Motor neuron (in vitro differentiated cells): ENCODE measurements at places on chromosomes 5 and 9. TPM values are rescaled to one million over a fixed set of nuclear protein-coding genes. Genes with fewer than 3 reads are reported as not detected.

DNA sequence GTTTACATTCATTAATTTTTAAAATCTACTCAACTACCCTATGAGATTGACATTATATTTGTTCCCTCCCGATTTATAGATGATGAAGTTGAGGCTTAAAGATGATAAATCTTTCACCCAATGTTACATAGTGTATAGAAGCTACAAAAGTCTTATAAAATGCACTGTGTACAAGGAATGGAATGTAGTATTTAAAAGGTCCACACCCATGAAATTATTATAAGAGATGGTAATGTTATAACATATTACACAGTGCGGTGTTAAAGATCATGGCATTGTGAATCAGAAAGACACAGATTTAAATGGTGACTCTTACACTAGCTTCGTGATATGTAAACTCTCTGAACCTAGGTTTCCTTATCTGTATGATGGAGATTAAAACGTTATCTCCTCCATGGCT lies 141.6 kb upstream of the CHD1 start:
- no peak for ATAC-seq

- peak; percentile 30 for ATAC-seq
Measured at GRCh38 chr9:124210697-124211096, 47.1 kb upstream of the NEK6 start.

DNA sequence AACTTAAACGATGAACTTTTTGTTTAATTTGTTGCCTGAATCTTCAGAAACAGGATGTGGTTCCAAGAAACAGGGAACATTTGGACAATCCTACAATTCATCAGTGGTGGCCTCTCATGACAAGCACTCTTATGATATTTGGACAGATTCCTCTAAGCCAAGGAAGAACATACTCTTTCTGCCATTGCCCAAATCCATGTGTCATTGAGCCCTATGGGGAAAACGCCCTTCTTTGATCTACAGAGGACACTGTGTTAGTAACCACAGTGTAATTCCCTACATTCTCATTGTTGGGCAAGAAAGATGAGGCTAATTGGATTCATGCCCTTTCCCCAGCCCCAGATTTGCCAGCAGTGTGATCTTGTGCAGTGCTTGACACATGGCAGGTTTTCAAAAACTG lies 167.7 kb upstream of the PTCH1 start:
- ATAC-seq, result no peak

DNA sequence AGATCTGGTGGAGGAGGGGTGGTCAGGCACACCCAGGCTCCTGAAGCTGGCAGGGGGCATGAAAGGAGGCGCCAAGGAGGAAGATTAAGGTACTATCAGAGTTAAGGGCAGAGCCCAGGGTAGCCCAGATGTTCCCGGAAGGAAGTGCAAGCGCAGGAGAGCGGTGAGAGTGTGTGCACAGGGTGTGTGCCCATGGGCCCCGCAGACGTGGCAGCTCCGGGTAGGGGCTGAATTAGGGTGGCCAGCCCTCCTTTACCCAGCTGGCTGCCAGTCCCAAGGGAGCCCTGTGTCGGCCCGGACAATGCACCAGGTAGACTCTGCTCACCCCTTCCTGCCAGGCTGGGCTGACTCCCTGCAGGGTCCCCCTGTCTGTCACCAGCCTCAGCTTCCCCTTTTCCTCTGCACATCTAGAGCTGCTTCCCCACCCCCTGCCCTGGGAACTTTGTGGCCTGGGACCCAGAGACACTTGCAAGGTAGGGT lies at the start of gene SMIM33:
Gene SMIM33 (plus strand): TSS at position 184 of the 480 bp plus-strand sequence. CDS start 118 bp downstream, at position 302.
- no peak for ATAC-seq

DNA sequence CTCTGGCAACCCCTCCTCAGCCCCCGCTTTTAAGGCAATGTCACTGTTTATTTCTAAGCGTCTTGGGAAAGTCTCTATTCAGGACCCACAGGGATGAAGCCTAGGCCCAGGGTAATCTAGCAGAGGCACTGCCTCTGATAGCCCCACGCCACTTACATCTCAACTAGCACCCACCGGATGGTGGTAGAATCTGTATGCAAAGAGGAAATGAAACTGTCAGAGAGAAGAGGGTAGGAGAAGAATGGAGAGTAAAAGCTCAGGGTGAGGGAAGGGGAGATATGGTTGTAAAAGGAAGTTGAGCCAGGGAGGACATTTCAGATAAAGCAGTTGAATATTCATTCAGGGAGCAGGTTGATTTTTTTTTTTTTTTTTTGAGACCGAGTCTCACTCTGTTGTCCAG lies 3.0 kb downstream of the FRRS1L start:
- ATAC-seq, result no peak

GRCh38 chr9:130320723-130321481 lies 55.3 kb downstream of the HMCN2 start:
- ATAC-seq, result peak; percentile 92

GARNL3 gene
- 14.6 and 17.4 TPM in 2 replicates for total RNA-seq

PKN3 gene
- total RNA-seq, result 0.87 and 0.90 TPM in 2 replicates

DMRTA1 gene
- total RNA-seq, result 0.20 and 0.22 TPM in 2 replicates

SLCO6A1 gene
- 0.88 and 1.0 TPM in 2 replicates for total RNA-seq

ATG12 gene
- 38.1 and 41.9 TPM in 2 replicates for total RNA-seq
